Activated effector memory CD4-positive, alpha-beta T cell treated with Interleukin-2 at 50 U/mL for 16 hours (primary cell): ENCODE measurements at places on chromosomes 1 and 21.

DNA sequence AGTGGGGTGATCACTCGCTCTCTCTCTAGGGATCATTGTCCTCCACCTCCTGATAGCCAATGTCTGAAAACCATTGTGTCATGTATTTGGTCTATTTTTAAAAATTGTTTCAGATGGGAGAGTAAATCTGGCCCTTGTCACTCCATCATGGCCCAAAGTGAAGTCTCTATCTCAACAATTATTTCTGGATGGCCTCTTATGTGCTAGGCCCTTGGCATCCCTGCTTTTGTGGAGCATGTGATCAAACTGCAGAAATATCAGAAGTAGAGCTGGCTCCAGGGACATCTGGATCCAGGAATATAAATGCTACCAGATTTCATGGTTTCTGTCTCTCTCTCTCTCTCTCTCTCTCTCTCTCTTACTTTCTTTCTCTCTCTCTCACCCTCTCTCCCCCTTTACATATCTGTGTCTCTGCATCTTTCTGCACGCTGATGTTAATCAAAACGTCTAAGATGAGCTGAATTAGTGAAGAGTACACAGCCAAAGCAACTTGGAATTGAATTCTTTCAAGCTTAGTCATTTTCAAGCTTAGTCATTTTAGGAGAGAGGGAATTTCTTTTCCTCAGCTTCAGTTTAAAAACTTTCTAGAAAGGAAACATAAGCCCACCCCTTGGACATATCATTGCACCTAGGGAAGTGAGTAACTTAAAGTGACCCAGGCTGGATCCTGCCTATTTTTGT is 47.4 kb upstream of the DOCK7 start:
- no peak for DNase-seq

DNA sequence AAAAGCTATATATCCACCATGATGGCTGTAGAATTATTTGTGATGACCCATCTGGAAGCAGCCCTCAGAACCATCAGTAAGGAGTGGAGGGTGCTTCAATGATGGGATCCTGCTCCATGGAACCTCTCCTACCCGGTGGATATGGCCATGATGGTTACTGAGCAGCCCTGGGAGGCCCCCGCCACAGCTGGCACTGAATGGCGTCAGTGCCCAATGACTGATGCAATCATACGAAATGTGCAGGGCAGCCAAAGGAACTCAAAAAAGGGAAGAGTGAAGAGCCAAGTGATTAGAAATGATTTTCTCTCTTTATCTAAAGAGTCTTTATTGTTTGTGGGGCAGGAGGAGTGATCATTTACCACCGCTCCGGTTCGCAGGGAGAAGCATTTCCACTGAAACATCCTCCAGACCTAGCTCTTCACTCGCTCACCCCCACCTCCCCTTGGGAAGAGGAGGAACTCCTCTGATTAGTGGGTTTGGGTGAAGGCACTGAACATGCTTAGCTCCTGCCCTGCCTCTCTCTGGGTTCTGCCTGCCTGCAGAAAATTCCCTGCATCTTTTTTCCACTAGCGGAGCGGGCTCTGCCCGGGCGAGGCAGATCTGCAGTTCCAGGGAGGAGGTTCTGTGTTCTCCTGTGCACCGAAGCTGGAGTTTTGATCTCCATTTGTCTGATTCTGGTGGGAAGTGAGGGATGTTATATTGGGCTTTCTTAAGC is 260.3 kb downstream of the GRIK3 start:
- no peak for DNase-seq

DNA sequence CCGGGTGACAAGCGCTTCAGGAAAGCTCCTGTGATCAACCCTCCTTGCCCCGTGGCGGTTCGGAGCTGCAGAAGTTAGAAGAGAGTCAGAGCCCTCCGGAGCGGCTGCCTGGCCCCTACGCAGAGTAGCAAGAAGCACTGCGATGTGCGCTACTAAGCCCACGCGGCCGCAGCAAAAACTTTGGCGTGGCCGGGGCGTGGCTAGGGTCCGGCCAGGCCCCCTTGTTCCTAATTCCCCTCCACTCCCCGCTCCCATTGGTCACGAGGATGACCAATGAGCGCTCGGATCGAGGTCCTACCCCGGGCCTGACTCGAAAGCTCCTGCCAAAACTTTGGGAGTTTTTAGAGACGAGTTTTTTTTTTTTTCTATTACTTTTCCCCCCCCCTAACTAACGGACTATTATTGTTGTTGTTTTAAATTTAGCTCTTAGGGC is at the start of gene HLX:
HLX (plus strand) TSS at position 368 of the 433 bp plus-strand sequence. CDS start 415 bp downstream, outside the sequence.
- DNase-seq, result no peak

DNA sequence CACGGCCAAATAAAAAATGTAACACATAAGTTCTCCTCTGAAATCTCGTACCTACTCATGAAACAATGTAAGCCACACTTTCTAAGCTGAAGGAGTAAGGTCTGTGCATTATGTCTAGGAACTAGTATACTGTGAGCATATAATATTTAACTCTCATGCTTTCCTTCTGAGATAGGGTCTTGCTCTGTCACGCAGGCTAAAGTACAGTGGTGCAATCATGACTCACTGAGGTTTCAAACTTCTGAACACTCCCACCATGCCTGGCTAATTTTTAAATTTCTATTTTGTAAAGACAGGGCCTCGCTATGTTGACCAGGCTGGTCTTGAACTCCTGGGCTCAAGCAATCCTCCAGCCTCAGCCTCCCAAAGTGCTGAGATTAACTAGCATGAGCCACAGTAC is 71.3 kb downstream of the AHCTF1 start:
- no peak for DNase-seq

GRCh38 chr1:41917076-41917475 is 1.6 kb downstream of the HIVEP3 start:
- DNase-seq, result no peak

DNA sequence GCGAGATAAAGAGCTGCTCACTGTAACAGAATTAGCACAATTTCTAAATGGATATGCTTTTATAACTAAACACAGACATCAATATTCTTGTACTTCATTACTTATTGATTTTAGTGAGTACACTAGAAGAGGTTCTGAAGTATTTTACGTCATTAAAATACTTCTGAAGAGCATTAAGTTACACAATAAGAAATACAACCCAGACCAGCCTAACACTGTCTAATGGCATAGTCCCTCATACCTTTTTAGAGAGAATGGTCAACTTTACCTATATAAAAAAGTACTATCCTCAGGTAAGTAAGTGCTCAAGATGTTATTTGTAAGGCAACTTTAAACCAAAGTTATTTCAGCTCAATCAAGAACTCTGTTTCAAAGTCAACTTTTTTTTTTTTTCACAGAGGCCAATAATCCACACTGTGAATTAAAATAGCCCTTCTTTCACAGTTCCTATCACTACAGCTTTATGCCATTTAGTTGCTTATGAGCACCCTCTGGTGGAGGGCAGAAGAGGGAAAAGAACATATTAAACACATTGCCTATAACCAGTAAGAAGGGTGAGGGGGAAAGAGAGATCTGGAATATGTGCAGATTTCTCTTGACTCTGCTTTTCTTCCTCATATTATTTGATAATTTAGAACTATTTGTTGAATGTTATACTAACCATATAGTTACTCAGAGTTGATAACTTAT is 182.1 kb upstream of the DMRTA2 start:
- no peak for DNase-seq

DNA sequence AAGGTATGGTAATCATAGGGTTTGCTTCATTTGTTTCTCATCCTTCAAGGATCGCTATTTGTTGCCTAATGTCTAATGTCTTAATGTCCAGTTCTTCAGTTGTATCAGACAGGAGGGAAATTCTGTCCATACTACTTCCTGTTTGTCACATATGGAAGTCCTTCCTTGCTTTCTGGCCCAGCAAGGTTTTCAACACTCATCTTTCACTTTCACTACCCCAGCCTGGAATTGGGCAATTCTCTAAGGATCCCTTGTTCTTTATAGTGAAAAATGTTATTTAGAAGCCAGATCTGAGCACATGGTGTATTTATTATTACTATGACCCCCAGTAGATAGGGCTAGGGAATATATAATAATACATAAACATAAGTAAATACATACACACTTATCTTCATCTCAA is 50.6 kb upstream of the SLC35A3 start:
- no peak for DNase-seq

- no peak for DNase-seq
Measured at GRCh38 chr1:201841265-201841912, 12.4 kb downstream of the IPO9 start.

DNA sequence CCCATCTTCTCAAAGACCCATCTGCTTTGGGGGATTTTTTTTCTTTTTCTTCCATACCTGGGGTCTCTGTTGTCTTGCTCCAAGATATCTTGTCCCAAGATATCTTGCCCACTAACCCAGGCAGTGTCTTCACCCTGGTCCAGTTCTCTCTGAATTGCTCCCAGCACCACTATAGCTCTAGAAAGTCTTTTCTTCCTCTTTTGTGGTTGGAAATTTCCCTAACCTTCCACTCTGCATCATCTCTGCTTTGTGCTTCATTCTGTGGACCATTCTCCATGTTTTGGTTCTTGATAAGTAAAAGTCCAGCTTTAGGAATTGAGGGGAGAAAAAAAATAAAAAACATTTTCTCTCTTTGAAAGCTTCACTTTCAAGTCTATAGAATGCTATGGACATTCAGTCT is 20.9 kb downstream of the STYXL2 start:
- DNase-seq, result no peak

DNA sequence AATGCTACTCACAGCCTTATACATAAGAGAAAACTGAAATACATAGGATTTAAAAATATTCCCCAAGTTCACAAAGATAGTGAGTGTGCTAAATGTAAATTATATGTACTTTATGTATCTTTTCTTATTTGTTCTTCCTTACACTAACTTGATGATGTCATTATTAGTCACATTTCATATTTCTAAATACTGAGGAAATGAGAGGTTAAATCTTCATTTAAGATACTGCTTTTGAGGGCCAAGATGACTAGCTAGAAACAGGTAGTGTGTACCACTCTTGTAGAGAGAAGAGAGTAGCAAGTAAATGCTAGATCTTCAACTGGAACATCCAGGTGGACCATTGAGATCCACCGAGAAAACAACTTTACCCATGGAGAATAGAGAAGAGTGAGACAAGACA is 29.8 kb downstream of the PYHIN1 start:
- no peak for DNase-seq

DNA sequence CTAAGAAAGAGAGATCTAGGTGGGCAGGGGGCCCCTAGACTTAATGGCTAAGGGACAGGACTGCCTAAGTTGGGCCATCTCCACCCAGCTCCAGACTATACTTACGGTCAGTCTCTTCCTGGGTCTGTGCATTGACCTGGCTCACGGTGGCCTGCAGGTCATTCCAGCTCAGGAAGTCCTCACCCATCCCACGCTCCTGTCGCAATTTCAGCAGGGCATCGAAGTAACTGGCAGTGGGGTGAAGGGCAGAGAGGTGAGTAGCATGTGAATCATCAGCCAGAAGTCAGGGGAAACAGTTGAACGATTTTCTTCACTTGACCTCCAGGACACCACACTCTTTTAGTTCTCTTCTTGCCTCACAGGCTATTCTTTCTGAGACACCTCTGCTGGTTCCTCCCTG is 20.5 kb downstream of the IQGAP3 start:
- DNase-seq, result no peak
